Posterior vena cava (tissue), 2 donors: ENCODE measurements at places on chromosomes 7 and 10. TPM values are rescaled to one million over a fixed set of nuclear protein-coding genes. Genes with fewer than 3 reads are reported as not detected.

The CFTR gene
- not detected for total RNA-seq

The CPVL gene
- 44.9 TPM for total RNA-seq

The NKX2-3 gene
- total RNA-seq = not detected

The SLC18A3 gene
- total RNA-seq = not detected

The UFSP1 gene
- 2.7 TPM for total RNA-seq

The HMX3 gene
- not detected for total RNA-seq

The CCDC7 gene
- total RNA-seq = 32.1 TPM
